Muscle of back (tissue), 13 donors: ENCODE measurements at places on chromosomes 7 and 10.
A peak's percentile ranks its signal among the peaks of the same experiment; 100 is the strongest.

DNA sequence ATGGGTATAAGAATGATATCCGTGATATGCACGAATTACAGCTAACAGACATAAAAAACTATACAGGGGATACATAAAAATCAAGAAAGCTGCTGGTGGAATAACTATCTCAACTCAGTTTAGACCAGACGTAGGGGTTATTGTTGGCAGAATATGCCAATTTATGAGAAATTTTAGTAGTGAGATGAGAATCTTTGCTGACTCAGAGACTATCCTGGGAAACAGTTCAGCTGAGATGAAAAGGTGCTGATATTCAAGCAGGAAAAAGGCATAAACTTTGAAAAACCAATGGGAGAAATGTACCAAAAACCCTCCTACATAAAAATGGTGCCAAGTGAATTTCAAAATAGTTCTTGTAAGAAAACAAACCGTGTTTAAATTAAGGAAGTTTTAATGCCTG lies 3.3 kb downstream of the MRPS33 start:
- no peak for DNase-seq

DNA sequence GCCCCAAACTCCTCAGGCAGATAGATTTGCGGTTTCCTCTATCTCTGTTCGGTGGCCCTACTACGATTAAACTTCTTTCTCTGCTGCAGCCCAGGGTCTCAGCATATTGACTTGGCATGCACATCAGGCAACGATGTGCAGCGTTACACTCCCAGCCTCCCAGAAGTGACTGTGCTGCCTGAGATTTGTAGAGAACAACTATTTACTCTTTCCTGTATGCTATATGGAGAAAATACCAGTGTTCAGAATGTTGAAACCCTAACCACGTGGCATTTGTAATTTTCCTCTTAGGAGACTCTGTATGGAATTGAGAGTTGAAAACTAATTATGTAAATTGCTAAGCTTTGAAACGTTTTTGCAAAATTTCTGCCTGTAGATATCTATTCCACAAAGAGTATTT lies 50.9 kb downstream of the GNAI1 start:
- DNase-seq = peak; percentile 46

GRCh38 chr10:80590585-80591125 lies 53.0 kb downstream of the SH2D4B start:
- no peak for DNase-seq

DNA sequence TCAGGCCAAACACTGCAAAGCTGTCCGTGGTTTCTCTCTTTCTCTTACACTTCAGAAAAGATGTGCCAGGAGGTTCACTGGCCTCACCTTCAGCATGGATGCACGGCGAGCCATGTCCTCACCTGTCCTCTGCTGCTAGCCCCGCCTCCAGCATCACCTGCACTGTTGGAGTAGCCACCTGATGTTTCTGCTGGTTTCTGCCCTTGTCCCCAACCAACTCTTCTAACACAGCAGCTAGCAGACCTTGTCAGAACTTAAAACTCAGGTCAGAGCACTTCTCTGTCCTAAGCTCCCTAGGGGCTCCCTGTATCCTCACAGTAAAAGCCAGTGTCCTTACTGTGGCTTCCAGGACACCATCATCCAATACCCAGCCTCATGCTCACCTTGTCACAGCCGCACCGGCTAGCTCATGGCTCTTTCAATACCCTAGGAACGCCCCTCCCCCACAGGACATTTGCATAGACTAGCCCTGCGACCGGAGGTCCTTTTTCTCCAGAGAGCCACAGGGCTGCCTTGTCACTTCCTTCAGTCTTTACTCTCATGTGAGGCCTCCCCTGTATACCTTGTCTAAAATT lies 15.2 kb downstream of the PALD1 start:
- DNase-seq = no peak

DNA sequence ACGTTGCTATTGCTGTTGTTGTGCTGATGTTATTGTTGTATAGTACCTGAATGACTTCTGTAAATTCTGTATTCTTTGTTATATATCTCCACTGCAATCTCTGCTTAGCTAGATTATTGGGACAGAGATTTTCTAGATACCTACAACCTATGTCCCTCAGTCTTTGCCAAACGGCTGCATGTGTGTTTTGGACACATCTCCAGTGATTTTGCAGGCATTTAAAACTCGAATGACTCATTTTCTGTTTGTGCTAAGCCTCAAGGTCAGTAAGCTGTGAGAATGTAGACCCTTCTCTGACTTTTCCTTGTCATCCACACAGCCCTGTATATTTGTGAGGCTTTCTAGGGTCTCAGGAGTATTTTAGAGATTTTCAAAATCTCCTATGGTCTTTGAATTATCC lies 410.7 kb downstream of the POM121L12 start:
- no peak for DNase-seq

DNA sequence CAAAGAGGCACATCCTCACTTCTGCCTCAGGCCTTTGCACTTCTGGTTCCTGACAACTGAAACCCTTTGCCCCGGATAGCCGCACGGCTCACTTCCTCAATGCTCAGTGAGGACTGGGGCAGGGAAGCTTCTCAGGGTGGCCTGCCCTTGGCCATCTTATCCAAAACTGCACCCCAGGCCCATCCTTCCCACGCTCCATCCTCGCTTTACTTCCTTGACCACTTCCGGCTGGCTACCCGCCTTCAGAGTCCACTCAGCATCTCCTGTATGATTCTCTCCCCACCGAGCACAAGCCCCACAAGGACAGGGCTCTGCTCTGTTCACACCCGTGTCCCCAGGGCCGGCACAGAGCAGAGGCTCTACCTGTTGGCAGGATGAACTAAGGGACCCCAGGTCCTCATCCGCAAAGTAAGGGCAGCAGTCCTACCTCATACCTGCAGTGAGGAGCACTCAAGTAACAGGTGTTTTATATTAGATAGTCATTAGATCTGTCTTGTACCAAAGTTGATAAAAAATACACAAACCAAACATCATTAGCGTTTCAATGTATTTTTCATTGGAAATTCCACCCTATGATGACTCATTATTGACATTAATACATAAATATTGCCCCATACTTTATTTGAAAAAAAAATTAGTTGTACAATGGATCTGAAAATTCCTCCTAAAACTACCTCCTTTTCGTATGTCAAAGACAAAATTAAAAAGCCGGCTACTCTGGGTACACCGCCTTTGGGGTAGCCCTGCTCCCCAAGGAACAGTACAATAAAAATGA lies 35.0 kb downstream of the GNA12 start:
- no peak for DNase-seq

- DNase-seq = no peak
Observed at GRCh38 chr10:129530581-129530980, 63.5 kb downstream of the MGMT start.

GRCh38 chr7:1645071-1645409 lies 25.0 kb upstream of the ELFN1 start:
- no peak for DNase-seq

GRCh38 chr7:22654831-22655230 lies 72.2 kb upstream of the IL6 start:
- DNase-seq = no peak

DNA sequence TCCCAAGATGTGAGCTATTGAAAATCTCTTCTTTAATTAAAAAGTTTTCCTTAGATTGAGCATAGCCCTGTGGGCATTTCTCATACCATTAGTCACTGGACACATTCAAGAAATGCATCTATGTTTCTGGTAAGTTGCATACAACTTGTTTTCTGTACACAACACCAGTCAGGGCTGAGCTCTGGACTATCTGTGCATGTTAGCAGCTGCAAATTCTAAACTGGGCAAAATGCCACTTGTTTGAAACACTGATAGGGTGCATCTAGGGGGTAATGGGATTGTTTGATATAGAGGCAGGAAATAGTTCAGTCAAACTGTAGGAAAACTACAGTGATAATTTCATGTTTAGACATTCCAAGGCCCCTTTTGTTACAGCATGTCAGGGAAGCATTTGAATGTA lies 145.6 kb upstream of the NPY start:
- peak; percentile 30 for DNase-seq

DNA sequence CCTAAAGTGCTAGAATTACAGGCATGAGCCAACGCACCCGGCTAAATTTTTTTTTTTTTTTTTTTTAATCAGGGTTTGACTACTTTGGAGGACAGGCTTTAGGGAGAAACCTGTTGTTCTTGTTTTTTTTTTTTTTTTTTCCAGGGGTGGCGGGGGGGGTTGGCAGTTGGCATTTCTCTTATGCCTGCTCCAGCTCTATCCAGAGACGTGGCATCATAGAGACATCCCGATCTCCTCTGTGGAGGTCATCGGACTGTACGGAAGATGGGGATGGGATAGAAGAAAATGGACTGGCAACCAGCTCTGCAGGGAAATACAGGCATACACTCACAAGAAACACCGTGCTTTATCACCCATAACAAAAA lies 130.8 kb downstream of the PRPF18 start:
- no peak for DNase-seq

DNA sequence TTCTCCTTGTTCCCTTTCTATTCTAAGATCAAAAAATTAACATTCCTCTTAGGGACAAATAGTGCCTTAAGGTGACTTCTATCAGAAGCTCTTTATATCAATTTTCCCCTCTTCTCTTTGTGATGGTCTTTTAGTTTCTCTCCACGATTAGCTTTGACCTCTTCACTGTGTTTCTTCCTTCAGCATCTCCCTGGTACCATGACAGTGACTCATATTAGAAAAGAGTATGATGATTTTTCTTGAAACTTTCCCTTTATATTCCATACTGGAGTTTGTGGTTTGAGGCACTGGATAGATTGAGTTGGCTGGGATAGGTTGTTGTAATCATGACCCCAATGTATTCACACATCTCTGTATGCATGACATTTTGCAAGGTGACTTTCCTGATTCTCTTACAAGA lies 335.6 kb upstream of the GLI3 start:
- DNase-seq = no peak

- DNase-seq = peak; percentile 69
Observed at GRCh38 chr10:95246582-95247051, 44.2 kb downstream of the PDLIM1 start.

DNA sequence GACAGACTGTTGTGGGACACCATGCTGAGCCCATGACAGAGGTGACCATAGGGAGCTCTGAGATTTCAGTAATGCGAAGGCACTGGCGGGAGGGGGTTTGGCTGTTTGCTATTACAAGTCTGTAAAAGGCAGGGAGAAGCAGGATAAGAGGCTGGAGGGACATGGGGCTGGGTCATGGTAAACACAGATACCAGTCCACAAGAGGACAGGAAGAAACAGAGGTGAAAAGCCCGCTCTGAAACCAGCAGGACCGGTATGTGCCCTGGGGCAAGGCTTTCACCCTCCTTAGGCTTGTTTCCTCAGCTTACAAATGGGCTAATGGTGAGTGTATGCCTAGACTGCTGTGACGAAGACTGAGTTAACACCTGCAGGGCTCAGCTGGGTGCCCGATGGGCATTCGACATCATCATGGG lies 34.1 kb downstream of the ANXA11 start:
- DNase-seq = no peak

- peak; percentile 47 for DNase-seq
Observed at GRCh38 chr7:69412331-69413146, 185.7 kb upstream of the AUTS2 start.

- DNase-seq = no peak
Observed at GRCh38 chr10:57948796-57949195, 318.9 kb downstream of the IPMK start.

- DNase-seq = no peak
Observed at GRCh38 chr7:135353832-135354231, 120.2 kb downstream of the STRA8 start.

DNA sequence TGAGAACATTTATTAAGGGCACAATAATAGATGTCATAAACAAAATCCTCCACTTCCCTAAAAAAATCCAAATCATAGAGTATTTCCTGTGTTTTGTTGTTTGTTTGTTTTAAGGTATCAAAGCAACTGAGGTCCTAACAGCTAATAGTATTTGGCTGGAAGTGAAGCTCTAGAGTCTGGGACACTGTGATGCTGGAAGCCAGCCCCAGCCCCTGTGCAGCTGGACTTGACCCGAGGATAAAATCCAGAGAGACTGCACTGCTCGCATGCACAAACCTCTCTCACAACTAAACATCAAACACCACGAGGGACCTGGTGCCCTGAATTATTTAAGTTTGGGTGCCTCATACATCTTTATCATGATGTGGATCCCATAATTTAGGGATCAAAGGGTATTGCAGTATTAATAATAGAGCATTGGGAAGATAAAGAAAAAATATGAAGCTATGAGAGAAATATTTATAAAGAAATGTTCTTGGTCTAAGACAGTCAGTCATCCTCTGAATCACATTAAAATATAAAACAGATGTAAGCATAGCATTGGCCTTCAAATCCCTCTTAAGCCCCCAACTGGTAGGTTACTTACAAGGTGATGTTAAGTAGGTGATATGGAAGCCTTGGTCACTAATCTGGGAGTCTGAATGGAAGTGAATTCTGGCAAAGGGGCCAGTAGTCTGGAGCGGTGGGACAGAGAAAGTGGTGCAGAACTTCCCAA lies 44.4 kb downstream of the CUBN start:
- DNase-seq = peak; percentile 76

- DNase-seq = no peak
Observed at GRCh38 chr10:44356139-44357022, 28.5 kb downstream of the CXCL12 start.
